Left forelimb (tissue), 1 donor: ENCODE measurements at places on chromosomes 5 and 9.
A peak's percentile ranks its signal among the peaks of the same experiment; 100 is the strongest.

DNA sequence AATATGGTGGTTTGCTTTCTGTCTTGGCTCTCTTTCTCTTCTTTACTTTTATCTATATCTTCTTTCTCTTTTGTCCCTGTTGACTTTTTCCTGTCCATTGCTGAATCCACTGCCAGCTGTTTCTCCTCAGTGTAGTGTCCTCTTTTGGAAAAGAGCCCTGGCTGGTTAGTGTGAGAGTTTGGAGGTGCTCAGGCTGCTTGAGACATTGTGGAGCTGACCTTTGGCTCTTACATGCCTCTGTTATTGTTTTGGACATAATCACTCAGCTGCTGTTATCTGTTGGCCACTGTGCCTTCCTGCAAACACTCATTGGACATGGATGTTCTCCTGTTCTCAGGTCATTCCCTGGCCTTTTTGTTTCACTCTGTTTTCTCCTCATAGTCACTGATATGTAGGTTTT lies 295.4 kb upstream of the RIOK2 start:
- DNase-seq = no peak

DNA sequence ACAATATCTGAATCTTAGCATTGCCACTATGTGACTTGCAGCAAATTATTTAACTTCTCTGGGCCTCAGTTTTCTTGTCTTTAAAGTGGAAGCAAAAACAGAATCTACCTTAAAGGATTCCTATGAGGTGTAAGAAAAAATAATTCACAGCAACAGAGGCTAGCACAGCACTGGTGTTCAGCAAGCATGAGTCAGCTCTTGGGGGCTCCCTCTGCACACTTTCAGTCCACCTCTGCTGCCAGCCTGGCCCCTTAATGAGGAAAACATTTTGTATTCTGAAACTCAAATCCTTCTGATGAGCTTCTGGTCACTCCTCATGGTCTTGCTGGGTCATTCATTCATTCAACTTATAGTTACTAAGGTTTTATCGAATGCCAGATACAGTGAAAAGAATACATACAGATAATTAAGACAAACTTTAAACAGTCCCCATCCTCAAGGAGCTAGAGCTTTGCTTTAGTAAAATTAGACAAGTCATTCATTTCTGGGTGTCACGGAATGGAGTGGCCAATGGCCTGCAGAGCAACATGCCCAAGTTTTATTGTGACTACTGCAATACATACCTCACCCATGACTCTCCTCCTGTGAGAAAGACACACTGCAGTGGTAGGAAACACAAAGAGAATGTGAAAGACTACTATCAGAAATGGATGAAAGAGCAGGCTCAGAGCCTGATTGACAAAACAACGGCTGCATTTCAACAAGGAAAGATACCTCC lies 26.8 kb upstream of the IQGAP2 start:
- DNase-seq = no peak

DNA sequence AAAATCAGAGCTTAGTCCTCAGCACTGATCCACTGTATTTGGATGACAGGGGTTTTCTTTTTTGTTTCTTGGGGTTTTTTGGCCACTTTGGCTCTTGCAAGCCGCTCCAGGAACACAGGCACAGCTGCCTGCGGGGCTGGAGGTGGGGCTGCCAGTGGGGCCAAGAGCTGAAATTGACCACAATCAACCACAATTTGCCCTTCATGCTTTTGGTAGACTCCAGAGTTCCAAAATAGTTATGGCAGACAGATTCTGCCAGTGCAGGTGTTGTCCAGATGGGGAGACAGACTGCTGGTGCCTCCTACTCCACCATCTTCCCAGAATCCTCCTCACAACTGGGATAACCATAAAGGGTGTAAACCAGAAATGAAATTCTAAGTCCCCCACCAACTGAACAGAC lies 36.5 kb downstream of the PLEKHG4B start:
- no peak for DNase-seq

DNA sequence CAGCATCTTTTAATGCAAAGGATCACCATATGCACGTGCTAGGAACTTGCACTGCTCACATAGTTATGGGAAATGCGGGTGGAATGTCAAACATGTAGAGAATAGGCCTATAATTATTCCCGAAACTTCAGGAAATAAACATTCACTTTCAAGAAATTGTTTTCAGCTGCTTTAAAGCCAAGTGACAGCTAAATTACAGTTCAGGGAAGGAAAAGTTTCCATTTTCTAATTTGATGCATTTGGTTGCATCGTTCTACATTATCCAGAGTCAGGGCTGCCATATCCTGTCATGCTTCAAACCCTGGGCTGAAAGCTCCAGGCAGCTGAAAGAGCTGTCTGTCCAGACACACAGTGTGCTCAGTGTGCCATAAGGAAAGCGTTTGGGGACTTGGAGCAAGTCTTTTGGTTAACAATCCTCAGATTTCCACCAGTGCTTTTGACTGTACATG lies 518.1 kb downstream of the CSNK1G3 start:
- no peak for DNase-seq

- DNase-seq = no peak
Measured at GRCh38 chr5:144325532-144325931, 154.9 kb downstream of the KCTD16 start.

- DNase-seq = no peak
Measured at GRCh38 chr5:6676702-6677101, 36.5 kb upstream of the TENT4A start.

GRCh38 chr5:21581508-21581907 lies 1271.6 kb downstream of the CDH12 start:
- DNase-seq = no peak

DNA sequence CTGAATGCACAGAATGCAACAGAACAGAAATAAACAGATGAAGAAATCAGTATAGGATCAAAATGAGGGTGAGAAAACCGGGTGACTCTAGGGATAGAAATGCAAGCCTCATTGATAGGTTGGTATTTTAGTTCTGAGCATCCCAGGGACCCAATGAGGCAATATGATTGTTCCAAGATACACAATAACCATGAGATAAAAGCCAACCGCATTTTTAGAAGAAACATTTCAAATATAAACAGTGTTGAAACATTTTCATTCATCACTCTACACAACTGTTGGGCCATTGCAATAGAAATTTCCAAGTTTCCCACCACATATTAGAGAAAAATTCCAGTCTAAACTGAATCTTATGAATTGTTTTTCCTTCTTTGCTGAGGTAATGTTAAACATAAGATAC lies 452.3 kb upstream of the PTGER4 start:
- DNase-seq = no peak

DNA sequence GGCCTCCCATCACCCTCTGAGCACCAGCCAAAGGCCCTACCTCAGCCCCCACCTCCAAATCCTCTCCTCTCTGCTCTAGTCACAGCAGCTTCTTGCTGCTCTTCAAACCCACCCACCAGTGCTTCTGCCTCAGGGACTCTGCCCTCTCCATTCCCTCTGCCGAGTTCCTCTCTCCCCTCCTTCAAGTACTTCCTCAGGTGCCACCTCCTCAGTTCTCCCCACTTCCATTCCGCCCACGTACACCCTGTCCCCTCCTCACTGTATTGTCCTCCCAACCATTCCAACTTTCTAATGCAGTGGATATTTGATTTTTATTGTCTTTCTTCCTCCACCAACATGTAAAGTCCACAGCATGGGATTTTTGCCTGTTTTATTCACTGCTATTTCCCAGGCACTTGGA lies 43.2 kb downstream of the C5orf15 start:
- no peak for DNase-seq

DNA sequence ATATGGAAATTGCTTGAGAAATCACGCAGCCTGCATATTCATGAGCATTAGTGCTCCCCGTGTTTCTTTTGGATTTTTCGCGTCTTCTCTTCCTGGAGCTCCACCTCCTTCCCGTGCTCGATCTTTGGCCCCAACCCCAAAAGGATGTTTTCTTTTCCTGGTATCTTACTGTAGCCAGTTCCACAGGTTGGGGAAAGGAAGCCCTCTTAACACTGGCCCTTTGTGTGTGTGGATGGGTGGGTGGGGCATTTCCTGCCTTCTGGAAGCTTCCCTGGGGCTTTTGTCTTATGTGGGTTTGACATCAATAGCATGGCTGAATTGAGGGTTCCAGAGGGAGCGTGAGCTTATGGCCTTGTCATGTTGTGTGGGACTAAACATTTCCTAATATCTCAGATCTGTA lies 21.9 kb downstream of the STXBP1 start:
- no peak for DNase-seq

DNA sequence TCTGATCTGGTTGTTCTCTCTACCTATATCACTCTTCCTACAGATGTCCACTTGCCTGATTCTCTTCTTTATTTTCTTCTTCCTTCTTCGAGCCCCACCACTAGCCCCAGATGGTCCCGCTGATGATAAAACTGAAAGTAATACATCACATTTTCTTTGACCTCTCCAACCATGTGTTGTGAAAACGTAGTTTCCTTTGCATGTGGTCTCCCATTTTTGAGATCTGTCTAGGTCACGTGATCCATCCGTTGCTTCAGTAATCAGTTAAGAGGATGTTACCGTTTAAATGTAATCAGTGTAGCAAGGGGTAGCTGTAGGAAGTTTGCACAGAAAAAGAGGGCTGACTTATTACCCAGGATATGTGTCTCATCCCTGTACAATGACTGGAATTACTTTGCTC lies 426.3 kb upstream of the TLE4 start:
- no peak for DNase-seq

GRCh38 chr5:58248221-58248620 lies 211.7 kb downstream of the PLK2 start:
- no peak for DNase-seq

DNA sequence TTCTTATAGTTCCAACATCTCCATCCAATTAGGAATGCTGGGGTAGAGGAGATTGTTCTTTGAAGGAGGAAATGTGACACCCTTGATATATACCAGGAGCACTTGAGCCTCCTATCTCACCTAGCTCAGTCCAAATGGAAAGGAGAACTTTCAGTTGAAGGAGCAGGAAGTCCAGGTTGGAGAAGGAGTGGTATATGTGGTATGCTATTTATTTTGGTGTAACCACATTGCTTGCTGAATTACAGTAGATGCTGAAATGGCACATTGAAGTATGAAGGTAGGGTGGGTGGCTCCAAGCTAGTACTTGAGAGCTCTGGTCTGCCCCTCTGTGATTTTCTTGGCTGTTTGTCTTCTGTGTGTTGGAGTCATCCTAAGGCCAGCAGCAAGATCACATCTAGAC lies 6.1 kb downstream of the CSNK1G3 start:
- DNase-seq = no peak

- DNase-seq = peak; percentile 55
Measured at GRCh38 chr5:179873588-179874110, 15.0 kb upstream of the MRNIP start.

DNA sequence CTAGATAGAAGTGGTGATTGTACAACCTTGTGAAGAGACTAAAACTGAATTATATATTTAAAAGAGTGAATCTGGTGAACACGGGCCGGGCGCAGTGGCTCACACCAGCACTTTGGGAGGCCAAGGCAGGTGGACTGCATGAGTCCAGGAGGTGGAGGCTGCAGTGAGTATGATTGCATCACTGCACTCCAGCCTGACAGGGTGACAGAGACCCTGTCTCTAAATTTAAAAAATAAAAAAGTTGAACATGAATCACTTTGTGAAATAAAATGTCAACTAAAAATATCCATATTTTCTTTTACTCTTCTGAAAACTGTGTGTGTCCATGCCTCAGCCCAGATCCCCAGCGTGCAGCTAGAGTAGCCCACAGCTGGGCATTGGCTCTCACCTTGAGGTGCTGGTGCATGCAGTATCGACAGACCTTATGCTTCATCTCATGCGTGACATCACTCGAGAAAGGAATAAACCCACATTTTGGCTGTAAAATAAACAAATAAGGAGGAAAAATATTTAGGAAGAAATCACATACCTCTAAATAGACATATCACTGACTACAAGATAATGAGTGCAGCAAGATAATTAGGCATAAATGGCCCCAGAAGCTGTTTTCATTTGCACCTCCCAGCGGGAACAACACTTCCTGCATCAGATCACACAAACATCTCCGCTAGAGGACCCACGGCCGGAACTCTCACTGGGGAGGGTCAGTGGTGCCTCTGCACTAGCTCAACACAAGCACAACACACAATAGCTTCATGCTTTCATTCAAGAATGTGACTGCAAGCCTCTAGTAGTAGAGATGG lies 22.1 kb downstream of the IPPK start:
- peak; percentile 40 for DNase-seq

DNA sequence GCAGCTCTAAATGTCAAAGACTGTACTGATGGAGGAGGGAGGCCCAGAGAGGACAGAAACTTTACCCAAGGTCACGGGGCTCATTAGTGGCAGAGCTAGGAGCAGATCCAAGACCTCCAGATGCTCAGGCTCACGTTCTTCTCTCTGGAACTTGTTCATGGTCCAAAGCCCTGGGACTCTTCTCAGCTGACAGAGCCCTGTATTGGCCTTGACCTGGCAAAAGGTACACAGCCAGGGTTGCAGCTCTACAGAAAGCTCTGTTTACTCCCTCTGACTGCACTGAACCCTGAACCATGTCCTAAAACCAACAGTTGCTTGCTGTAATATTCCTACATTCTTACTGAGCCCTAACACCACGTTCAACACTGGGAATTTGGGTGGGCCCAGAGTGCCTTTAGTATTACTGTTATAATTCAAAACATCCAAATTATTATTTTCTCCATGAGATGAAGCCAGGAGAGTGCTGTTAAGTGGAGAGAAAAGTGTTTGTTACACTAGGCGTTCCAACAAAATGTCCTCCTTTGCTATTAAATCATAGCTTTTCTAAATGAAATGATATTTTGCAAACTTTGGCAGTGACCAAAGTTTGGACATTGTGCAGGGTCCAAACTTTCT lies 602.4 kb upstream of the CLINT1 start:
- peak; percentile 71 for DNase-seq

- DNase-seq = peak; percentile 89
Measured at GRCh38 chr9:129752900-129753729, at the start of gene PTGES. TSS of gene PTGES (minus strand) at chr9:129753042. CDS start at chr9:129753012, 30 bp downstream.

GRCh38 chr5:105816961-105817360 lies 1853.8 kb downstream of the EFNA5 start:
- DNase-seq = no peak

GRCh38 chr9:33517373-33517772 lies 6.7 kb upstream of the ANKRD18B start:
- DNase-seq = no peak

GRCh38 chr5:113178073-113178779 lies 201.6 kb downstream of the DCP2 start:
- no peak for DNase-seq

- DNase-seq = no peak
Measured at GRCh38 chr9:90815183-90815943, 13.7 kb downstream of the SYK start.

DNA sequence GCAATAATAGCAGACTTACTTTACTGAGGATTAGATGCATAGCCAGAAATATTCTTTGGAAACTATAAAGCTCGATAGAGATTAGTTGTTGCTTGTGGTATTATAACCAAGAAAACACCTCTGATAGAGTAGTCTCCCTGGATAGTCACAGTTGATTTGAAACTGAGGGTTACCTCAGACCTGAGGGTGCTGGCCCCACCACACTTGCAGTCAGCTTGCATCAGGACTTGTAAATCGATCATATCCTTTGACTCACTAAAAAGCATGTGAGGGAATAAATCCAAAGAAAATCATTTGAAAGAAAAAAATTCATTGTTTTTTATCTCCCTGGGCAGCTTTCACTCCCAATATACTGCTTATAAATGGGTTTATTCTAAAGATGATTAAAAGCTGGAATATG lies 39.4 kb downstream of the GALNT12 start:
- DNase-seq = no peak
